NT2/D1 (cell line): ENCODE measurements at places on chromosomes 4 and X.
A peak's percentile ranks its signal among the peaks of the same experiment; 100 is the strongest.

DNA sequence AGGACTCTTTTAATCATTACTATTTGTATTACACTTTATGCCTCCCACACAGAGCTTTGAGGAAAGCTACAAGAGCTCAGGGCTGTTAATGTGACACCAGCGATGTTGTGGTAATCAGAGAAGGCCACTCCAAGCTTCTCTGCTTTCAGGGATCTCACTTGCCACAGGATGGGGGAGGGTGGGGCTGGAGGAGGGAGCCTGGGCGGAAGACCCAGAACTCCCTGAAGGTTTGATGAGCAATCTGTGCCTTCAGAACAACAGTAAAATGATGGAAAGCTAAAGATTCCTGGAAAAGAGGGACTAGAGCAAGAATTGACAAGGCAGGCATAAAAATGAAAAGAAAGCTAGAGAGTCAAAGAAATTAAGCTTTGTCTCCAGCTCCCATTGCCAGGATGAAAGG is 75.6 kb downstream of the MAML3 start:
- DNase-seq = peak; percentile 16

DNA sequence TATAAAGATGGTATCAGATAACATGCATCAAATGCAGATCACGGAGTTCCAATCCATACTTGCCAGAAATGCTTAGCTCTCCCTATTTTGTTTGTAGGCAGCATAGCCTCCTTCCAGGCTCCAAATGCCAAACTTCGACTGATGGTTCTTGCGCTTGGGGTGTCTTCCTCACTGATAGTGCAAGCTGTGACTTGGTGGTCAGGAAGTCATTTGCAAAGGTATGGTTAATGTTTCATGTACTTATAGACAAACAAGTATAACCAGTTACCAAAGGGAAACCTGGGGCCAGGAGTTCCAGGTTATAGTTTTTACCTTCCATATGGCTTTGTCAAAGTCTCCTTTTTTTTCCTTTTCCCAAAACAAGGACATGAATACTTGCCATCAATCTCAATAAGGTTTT is 5.3 kb downstream of the CWH43 start:
- DNase-seq = no peak

GRCh38 chr4:15035159-15035558 is 32.9 kb downstream of the CPEB2 start:
- no peak for DNase-seq

DNA sequence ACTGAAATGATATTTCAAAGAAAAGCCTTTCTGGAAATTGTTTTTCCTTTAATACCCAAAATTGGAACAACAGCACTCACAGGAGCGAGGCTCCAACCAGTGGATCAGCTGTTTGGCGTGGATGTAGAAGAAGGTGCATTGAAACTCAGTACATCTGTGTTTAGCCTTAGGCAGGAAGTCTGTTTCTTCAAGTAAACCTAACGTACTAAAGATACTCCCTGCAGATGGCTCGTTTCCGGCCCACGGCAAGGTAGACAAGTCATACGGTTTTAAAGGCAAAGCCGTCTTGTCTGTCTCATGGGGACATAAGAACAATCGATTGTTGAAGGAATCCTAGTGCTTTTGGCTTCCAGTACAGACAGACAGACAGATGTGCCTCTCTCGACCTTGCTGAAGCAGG is 50.0 kb upstream of the CLCN4 start:
- DNase-seq = no peak

DNA sequence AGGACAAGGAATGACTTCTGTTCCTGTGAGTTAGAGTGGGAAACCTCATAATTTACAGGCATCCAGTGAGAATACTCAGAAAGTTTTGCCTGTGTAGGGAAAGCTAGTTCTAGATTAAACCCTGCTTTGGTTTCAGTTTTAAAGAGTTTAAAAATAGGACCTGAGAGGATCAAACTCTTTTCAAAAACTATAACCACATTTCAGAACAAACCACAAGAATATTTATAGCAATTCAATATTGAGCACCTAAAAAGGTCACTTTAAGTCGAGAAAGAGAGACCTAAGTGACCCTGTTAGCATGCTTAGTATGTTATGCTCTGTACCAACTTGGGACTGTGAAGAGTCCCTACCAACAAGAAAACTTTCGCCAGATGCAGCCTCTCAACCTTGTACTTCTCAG is 17.4 kb upstream of the PWWP3B start:
- no peak for DNase-seq
